Activated CD4-positive, alpha-beta T cell treated with anti-CD3 and anti-CD28 coated beads, Interleukin-2, amount 50 U/mL, for 48 hours (primary cell): ENCODE measurements at places on chromosomes 16 and 17.

DNA sequence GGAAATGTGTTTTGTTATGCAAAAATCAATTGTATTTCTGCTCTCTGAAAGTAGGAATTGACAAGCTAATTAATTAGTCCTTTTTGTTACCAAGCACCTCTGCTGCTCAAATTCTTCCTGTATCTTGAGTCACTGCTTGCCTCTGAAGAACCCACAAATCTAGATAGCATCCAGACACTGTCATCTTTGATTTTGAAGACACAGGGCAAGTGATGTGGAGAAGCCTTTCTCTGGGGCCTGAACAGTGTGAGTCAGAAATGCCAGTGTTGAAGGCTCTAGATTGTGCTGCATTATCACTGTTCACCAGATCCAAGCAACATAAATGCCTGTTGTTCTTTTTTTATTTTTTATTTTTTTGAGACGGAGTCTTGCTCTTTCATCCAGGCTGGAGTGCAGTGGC, 10.9 kb upstream of the ST6GALNAC1 start:
- no peak for DNase-seq

GRCh38 chr17:46038414-46038813, 39.4 kb downstream of the STH start:
- DNase-seq = no peak

DNA sequence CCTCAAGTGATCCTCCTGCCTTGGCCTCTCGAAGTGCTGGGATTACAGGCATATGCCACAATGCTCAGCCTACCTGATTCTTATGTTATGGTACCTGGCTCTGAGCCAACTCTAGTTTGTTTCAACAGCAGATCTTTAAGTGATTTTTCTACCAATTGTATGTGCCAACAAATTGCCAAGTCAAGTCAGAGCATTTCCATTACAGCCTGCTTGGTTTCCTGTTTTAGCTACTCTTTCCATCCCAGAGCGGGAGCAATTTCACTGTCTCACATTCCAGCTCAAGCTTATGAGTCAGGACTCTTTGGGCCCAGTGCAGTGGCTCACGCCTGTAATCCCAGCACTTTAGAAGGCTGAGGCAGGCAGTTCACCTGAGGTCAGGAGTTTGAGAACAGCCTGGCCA, 30.8 kb upstream of the RBBP6 start:
- DNase-seq = no peak

GRCh38 chr17:62950067-62950466, 16.0 kb upstream of the TANC2 start:
- no peak for DNase-seq

- no peak for DNase-seq
These were observed 2.0 kb downstream of the HAS3 start for GRCh38 chr16:69107316-69107962.

DNA sequence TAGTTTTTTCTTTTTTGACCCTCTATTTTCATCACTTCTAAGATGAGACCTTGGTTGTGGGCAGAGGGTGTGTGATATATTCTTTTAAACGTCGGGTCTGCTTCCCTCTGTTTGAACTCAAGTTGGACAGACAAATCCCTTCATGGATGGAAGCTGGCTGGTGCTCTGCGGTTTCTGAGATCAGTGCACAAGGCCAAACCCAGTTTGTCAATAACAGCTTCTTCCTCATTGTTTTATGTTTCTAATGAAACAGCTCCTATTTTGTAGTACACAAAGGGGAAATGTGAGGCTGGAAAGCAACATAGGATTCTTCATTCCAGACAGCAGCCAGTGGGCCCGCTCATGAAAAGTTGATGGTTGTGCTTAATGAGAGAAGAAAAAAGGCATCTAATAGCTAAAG, 159.6 kb downstream of the PRKCA start:
- no peak for DNase-seq

DNA sequence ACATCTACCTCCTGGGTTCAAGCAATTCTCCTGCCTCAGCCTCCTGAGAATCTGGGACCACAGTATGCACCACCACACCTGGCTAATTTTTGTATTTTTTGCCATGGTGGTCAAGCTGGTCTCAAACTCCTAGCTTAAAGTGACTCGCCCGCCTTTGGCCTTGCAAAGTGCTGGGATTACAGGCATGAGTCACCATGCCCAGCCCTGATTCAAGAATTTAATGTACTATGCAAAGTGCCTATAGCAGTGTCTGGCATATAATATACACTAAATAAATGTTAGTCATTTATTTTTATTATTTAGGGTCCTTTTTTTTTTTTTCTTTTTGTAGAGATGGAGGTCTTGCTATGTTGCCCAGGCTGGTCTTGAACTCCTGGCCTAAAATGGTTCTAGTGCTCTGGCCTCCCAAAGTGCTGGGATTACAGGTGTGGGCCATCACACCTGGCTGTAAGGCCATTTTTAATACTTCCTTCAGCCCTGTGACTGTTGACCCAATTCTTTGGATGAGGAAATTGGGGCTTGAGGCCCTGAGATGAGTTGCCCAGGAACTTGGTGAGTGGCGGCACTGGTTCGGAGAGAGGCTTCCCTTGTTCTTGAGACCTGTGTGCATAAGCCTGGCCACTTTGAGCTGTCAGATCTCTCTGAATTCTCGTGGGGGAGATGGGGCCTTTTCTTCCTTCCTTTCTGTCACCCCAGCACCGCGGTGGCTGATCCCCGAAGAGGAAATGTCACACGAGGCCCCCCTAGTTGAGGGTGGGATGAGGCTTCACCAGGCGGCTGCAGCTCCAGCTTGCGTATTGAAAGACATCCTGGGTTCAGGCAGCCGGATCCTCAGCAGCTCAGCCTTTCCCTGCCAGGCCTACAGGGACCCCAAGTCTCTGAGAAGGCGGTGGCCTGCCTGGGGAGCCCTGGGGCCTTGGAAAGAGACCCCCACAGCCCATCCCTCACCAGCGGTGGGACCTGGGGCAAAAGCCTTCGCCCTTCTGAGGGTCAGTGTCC, 38.7 kb downstream of the LAT start:
- no peak for DNase-seq

DNA sequence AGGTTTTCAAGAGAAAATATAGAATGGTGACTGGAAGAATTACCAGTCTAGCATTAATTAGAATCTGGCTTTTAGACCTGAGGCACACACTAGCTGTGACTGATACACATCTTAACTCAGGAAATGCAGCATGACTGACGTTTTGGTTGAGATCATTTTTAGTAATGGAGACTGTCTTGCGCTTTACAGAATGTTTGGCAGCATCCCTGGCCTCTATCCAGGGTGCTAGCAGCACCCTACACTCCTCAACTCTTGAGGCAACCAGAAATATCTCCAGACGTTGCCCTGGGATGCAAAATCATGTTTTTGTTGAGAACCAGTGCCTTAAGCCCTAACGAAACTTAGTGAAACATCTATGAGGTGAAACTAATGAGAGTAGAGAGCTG, 109.0 kb downstream of the HS3ST3A1 start:
- no peak for DNase-seq
